NCI-H2029 treated with DMSO at 0.1 percent for 48 hours (cell line): ENCODE measurements at places on chromosomes 3 and 15.

GRCh38 chr15:92043283-92043682, 189.8 kb downstream of the SLCO3A1 start:
- no peak for DNase-seq

- no peak for DNase-seq
These were observed 588.8 kb upstream of the ADAMTS9 start for GRCh38 chr3:65276551-65276950.

DNA sequence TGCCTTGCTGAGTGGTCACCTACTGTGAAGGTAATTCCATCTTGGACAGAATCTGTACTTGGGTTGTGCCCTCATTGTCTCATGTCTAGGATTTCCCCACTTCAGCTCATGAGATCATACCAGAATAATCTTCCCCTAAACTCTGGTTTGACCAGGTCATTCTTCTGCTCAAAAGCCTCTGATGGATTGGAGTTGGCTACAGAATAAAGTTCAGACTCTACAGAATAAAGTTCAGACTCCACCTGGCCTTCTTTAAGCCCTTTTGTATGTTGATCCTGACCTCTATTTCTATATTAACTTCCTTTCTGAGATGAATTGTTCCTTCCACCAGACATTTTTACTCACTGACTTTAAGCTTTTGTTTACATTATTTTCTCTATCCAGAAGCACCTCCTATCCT, 6.4 kb upstream of the GLCE start:
- no peak for DNase-seq

- DNase-seq, result no peak
These were observed 174.9 kb downstream of the SMAD6 start for GRCh38 chr15:66876731-66877476.

DNA sequence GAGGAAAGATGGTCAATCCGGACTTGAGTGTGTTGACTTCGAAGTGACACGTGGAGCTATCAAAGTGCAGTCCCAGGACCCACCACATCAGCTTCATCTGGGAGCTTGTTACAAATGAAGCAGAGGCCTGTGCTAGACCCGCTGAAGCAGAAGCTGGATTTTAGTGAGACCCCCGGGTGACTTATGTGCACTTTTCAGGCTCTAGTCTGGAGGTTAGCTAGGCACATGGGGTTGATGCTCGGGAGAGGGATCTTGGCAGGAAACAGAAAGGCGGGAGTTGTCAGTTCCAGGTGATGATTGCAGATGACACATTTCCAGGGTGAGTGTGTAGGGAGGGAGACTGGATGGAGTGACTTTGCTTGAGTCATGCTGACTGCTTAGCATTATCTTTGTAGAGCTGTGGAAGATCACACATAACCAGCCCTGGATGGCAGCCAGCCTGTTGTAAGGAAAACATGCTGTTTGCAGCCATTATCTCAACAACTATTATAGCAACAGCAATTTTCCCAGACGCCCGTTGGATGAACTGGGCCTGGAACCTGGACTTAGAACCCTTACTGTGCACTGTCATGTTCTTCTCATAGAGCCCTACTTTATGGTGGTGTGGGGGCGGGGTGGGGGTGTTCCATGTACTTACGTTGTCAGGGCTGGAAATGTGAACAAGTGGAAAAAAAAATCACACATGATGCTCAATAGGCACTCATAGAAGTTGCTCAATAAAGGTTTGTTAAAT, 122.4 kb downstream of the THSD4 start:
- no peak for DNase-seq

DNA sequence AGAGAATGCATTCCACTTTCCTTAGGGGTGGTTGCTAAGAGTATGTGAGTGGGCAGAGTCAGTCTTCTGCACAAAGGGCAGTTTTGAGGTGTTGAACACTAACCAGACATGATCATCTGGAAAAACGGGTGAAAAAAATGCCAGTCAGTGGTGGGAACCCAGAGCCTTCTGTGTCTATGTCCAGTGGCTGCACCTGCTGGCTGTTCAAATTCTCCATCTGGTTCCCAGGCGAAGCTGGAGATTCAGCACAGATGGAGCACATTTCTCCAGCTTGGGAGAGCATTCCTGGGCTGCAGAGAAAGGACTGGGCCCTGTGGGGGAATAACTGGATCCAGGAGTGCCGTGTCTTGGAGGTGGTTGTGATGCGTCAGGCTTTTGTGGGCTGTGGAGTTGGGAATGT, 74.1 kb downstream of the TRAK1 start:
- DNase-seq, result no peak

GRCh38 chr3:71582036-71582611, 1.4 kb downstream of the FOXP1 start:
- no peak for DNase-seq

DNA sequence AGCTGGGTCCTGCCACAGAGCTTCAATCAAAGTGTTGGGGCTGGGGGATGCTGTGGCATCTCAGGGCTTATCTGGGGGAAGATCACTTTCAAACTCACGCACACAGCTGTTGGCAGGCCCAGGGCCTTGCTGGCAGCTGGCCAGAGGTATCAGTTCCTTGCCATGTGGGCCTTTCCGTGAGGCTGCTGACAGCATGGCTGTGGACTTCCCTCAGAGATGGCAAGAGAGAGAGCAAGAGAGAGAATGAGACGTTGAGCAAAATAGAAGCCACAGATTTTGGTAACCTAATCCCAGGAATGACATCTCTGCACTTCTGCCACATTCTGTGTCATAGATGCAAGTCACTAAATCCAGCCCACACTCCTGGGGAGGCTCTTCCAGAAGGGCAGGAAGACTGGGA, 91.0 kb downstream of the TPRG1 start:
- no peak for DNase-seq

DNA sequence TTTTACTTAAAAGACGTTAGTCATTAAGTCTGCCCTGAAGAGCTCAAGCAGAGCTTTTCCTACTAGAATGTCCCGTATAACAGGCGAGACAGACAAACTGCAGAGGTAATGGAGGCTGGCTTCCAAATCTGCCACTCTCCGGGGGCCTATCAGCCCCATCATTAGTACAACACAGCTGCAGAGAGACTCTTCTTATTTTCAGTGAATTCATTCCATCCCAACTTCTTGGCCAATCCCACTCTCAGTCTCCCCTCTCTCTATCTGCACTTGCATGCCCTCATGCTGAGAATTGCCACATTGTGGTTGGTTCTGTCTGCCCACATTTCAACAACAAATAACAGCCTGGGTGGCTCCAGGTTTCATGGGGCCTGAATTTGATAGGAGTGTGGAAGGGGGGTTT, 412.7 kb downstream of the ERC2 start:
- DNase-seq, result no peak

- no peak for DNase-seq
These were observed 3.3 kb downstream of the CHRD start for GRCh38 chr3:184383033-184383740.

DNA sequence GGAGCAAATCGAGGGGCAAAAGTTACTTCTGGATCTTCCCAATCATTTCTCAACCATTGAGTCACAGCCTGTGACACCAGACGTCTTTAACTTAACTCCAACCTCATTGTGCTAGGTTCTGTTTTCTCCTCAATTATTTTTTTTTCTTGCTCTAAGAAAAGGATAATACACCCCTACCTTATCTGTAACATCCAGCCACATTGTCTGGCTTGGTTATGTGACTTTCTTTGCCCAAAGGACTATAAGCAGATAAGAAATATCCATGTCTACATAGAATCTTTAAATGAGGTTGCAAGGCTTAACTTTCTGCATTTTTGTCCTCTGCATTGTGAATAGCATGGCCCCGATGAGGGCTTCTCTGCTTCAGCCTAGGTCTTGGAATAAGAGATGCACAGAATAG, 782.4 kb upstream of the CFAP20DC start:
- no peak for DNase-seq

DNA sequence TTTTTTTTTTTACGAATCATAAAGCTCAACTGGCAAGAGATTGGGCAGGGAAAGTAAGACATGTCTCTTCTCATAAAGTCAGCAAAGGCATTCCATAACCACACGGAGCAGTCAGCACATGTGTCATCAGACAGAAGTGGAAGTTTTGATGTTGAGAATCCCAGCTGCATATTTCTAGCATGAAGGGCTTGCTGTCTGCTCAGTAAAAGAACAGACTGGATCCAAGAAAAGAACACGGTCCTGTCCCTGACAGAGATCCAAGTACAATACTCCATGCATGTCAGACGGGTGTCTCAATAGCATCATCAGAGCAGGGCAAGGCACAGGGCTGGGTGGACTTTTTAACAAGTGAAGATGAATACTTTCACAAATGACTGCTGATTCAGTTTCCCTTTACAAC, 38.2 kb downstream of the ABI3BP start:
- DNase-seq, result no peak

DNA sequence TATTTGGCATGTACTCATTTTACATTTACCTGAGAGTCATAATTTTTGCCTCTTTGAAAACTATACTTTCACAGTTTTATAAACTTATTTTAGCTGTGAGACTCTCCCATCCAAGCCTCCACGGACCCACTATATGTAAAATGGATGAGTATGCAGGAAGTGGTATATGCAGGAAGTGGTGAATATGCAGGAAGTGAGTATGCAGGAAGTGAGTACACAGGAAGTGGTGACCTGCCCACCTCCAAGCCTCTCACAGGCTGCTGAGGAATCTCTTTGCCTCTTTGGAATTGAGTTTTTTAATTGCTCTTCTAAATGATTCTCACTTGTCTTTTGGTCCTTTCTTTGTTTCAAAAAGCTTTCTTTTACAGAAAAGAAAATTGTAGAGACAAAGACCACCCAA, 85.2 kb downstream of the KBTBD8 start:
- DNase-seq, result no peak

DNA sequence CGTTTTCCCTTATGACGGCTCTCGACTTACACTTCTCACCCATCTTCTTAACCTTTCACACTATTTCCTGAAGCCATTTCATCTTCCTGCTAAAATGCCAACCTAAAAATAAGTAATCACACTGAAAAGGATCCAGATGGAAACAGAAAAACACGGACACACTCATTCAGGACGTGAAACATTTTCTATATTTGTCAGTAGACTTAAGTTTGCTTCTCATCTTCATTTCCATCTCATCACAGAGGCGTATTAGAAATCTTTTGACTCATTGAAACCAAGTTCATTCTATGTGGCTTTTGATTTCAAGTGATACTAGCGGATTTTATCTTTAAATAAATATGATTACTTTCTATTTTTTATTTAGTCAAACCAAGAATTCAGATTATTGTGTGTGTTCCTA, 27.4 kb upstream of the DLG1 start:
- DNase-seq, result no peak

DNA sequence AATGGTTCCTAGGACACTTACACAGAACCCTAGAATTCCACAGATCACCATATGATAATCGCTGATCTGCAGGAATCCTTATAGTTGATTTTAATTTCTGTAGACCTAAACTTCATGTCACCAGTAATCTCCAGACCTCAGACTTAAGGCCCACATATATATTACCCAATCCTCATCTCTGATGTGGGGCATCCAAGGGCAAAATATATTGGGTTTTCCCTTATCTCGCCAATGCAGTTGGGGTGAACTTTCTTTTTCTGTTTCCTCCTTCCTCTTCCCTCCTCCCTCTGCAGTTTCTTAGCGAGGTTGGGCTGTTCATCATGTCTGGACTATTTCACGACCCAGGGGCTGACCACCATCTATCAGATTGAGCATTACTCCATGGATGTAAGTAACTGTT, 230.2 kb downstream of the P3H2 start:
- no peak for DNase-seq

DNA sequence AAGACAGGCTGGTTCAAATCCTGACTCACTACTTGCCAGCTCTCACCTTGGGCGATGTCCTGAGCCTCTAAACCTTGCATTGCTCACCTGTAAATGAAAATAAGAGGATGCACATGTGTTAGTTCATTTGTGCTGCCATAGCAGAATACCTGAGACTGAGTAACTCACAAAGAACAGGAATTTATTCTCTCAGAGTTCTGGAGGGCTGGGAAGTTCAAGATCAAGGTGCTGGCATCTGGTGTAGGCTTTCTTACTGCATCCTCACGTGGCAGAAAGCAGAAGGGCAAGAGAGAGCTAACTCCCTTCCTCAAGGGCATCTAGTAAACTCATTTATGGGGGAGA, 222.7 kb downstream of the MTHFS start:
- DNase-seq, result no peak

DNA sequence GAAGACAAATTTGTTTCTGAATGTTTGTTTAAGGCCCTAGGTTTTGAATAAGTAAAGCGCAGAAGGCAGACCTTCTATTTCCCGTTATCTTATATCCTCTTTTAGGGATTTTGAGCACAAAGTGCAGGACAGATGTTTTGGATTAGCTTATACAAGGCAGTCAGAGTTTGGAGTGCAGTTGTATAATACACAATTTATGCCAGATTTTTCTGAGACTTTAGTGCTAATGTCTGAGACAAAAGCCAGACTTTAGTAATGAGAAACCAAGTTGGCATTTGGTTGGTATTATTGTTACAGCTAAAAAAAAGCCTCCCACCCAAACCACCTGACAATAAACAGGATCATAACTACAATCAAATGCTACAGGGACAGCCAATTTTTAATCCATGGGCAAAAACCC, 309.9 kb upstream of the SATB1 start:
- DNase-seq, result no peak

- DNase-seq, result no peak
These were observed 36.2 kb downstream of the RASGRF1 start for GRCh38 chr15:79054350-79054749.

DNA sequence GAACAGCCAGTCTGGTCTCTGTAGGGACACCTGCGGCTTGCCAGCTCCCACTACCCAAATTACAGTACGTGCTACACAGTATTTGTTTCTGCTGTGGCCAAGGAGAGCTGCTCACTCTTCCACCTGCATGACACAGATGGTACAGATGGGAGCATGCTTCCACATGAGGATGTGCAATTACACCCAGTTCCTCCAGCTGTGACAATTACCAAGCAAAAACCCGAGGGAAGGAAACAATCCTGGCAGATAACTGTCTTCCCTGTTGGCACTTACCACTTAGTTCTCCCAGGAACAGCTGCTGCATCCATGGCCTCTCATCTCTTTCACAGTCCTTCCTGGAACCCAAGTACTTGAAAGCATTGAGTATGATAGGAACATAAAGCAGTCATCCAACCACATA, 34.4 kb downstream of the DET1 start:
- no peak for DNase-seq

DNA sequence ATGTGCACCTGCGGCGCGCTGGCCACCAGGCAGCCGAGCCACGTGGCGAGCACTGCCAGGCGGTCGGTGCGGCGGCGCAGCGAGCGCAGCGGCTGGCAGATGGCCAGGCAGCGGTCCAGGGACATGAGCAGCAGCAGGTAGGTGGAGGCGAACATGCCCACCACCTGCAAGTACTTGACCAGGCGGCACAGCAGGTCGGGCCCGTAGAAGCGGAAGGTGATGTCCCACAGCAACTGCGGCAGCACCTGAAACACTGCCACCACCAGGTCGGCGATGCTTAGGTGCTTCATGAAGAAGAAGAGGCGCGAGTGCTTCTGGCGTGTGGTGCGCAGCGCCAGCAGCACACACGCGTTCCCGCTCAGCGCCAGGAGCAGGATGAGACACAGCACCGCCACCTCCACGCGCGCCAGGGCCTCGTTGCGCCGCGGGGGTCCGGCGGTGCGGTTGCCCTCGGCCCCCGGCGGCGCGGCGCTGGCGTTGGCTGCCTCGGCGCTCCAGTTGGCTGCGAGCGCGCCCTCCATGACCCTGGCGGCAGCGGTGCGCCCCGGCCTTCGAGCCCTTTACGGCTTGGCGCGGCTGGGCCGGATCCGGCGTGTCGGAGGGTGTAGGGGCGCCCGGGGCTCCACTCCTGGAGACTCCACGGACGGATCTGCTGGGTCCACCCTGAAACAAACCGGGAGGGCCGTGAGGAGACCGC, 1.6 kb downstream of the OXTR start:
- DNase-seq, result peak; percentile 62
